ENCODE measurements at places on chromosomes 7 and 10. TPM values are rescaled to one million over a fixed set of nuclear protein-coding genes. Genes with fewer than 3 reads are reported as not detected.

The GPR26 gene
- total RNA-seq = not detected

The CPN1 gene
- not detected for total RNA-seq

The LRRN3 gene
- 7.4 TPM for total RNA-seq

The GDF2 gene
- total RNA-seq = not detected

The SPDYE11 gene
- total RNA-seq = not detected

The AFAP1L2 gene
- total RNA-seq = 1.2 TPM

The USP6NL gene
- 11.7 TPM for total RNA-seq

The SNCG gene
- total RNA-seq = 13.0 TPM
